ENCODE measurements at places on chromosomes 11 and 22.

DNA sequence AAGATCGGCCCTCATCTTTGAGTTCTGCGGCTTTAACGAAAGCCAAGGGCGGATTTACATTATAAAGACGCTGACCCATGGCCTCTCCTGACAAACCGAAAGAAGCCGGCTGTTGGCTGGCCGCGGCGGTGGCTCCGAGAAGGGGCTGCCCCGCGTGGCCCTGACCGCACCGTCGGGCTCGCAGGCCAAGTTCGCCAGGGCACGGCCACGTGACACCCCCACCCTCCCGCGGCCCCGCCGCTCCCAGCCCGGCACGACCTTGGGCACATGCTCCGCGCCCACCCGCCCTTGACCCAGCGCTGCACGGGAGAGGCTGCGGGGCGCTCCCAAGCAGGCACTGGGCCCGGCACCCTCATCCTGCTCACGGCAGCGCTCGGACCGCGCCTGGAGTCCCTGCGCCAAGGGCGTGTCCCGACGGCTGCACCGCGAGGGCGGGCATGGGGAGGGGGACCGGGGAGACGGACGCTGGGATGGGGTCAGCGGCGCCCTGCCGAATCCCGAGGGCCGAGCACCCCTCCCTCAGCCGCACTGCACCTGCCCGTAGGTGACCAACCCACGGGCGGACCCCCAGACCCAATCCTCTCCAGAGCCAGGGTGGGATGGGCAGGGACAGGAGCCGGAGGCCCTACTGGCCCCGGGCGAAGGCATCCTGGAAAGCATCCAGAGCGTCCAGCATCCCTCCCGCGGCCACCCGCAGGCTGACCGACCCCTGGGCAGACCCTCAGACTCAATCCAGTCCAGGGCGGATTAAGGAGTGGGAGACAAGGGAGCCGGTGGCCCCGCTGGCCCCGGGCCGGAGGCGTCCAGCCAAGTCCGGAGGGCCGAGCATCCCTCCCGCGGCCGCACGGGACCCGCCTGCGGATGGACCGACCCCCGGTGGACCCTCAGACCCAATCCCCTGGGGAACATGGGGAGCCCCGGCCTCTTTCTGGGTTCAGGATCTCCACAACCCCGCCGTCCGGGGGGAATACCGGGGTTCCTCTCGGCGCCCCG is 759 bp downstream of the CPT1A start:
- no peak for DNase-seq

- no peak for DNase-seq
Measured at GRCh38 chr11:76161261-76161961, 44.9 kb downstream of the WNT11 start.

GRCh38 chr11:36343436-36343835 is 47.3 kb downstream of the PRR5L start:
- DNase-seq = no peak

GRCh38 chr11:76049511-76049910 is 156.8 kb downstream of the WNT11 start:
- DNase-seq = no peak

GRCh38 chr22:45896964-45897538 is 79.9 kb downstream of the WNT7B start:
- DNase-seq = no peak

DNA sequence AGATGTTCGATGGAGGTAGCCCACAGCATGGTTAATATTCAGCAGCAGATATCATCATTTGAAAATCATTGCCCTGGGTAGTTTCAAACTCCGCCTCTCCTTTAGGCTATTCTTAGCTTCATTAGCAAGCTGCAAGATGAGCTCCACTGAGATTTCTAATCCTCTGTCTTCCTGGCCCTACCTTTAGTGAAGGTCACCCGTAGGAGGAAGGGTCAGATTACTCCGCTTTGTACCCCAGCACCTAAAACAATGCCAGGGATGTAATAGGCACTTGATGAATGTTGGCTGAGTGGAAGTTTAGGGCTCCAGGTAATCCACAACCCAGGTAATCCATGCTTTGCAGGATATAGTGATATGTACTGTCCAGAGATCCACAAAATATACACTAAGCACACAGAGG is 260.1 kb upstream of the MTNR1B start:
- DNase-seq = no peak

DNA sequence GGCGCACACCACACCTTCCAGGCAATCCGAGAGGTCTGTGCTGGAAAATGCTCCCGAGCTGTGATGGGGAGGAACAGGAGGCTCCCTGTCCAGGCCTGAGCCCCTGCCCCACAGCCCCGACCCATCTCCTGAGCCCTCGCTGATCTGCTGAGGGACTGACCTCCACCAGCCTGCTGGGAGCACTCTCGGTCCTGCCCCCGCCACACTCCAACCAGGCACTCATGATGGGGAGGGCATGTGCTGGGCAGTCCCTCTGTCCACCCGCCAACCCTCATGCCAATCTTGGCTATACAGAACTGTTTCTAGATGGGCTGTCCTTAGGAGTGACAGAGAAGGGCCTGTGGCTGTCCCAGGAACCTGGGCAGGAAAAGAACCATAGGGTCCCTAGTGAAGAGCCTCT is 70.8 kb downstream of the TRMU start:
- DNase-seq = no peak

DNA sequence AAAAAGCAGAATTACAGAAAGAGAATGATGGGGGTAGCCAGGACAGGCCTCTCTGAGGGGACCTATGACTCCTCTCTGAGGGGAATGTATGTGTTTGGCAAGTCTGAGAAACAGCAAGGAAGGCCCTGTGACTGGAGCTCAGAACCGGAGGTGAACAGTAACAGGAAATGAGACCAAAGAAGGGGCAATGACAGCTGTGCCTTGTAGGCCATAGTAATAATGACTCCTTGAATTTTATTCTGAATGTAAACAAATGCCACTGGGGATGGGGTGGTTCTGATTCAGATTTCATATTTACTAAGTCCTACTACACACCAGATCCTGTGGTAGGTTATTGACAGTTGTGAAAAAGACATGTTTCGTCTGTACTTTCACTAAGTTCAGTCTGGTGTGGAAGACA is 52.8 kb upstream of the APOA1 start:
- peak; percentile 19 for DNase-seq

DNA sequence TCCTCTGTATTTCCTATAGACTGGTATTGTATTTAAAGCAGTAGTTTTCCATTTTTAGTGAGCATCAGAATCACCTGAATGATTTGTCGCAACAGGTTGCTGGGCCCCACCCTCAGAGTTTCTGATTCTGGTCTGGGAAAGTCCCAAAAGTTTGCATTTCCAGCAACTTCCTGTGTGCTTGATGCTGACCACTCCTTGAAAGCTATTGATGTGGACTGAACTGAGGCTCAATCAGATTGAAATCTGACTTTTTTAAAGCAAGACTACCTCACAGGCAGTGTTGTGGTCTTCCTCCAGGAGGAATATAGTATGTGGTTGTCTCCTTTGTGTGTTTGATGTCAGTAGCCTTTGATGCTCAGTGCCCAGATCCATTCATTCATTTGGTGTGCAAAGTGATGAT is 17.2 kb upstream of the MPZL2 start:
- no peak for DNase-seq

DNA sequence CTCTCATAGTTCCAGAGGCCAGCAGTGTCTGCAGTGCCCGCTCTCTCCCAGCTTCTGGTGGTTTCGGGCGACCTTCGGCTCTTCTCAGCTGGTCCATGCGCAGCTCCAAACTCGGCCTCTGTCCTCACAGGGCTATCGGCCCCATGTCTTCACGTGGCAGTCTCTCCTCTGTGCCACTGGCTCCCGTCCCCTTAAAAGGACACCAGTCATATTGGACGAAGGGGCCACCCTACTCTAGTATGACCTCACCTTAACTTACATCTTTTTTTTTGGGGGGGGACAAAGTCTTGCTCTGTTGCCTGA is 13.8 kb downstream of the LTO1 start:
- DNase-seq = no peak

DNA sequence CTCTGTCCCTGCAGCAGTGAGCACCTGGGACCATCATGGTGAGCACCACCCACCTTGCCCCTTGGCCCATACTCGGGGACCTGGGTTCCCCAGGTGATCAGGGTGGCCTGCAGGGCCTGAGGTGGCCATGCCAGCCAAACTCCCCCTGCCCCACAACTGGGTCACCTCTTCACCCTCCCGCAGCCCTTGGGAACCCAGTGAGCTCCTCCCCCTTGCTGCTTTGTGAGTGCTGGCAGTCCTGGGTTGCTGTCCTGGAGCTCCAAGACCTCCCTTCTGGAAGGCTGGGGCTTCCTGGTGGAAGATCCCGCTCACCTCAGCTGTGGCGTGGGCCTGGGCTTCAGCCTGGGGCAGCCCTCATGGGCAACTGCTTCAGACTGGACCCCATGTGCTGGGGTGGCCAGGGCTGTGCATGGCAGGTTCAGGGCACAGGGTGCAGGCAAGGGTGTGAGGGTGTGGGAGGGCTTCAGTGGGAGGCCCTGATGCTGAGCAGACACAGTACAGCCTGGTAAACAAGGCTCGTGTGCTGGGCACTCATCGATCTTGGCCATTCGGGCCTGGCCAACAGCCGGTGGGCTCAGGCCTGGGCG is 57.6 kb downstream of the RTN4R start:
- DNase-seq = no peak

- no peak for DNase-seq
Measured at GRCh38 chr11:72602250-72602904, 71.8 kb downstream of the PDE2A start.

GRCh38 chr11:32226480-32226879 is 135.6 kb downstream of the RCN1 start:
- no peak for DNase-seq

DNA sequence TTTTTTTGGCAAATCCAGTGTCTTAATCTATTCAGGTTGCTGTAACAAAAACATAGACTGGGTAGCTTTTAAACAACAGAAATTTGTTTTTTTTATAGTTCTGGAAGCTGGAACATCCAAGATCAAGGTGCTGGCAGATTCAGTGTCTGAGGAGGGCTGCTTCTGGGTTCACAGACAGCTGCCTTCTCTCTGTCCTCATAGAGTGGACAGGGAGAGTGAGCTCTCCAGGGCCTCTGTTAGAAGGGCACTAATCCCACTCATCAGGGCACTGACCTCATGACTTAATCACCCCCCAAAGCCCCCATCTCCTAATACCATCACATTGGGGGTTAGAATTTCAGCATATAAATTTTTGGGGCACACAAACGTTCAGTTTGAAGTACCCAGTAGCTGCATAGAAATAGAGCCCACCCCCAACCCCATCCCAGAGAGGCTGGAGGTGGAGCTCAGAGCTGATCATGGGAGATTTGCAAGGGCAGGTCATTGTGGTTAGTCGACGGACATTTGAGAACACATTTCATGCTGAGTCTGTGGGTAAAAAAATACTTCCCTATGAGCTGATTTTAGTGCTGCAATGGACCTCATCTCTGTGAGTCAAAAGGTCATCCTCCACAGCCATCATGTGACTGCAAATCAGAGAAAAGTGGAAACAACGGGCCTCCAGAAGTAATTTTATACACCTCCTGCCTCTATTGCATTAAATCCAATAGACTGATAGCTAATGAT is 203.1 kb upstream of the CADM1 start:
- no peak for DNase-seq

DNA sequence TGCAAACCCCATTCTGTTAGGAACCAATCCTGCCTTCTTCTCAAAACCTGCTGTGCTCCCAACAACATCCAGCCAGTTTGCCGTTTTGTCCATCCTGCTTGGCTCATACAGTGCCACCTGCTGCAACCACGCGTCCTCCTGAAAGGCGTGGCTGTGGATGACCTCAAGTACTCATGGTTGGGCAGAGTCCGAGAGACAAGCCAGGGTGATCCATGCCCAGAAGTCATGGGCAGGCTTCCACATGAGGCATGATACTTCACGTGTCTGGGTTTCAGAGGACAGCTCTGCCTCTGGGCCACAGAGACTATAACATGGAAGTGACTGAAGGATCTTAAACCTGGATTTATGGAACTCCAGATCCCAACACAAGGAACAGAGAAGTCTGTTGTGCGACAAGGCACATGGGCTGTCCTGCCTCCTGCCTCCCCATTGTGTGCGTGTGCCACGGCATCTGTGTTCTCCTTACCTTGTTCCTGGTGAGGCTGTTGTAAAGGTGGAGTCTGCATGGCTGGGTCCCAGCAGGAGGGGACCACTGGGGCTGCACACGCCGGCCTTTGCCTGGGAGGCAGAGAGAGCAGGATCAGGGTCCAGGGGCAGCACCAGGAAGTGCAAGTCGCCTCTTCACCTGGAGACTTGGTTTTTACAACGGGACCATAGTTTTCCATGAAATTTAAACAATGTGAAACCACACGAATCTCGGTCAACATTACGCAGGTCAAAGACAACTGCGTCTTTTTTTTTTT is 15.4 kb downstream of the CARS1 start:
- DNase-seq = no peak

DNA sequence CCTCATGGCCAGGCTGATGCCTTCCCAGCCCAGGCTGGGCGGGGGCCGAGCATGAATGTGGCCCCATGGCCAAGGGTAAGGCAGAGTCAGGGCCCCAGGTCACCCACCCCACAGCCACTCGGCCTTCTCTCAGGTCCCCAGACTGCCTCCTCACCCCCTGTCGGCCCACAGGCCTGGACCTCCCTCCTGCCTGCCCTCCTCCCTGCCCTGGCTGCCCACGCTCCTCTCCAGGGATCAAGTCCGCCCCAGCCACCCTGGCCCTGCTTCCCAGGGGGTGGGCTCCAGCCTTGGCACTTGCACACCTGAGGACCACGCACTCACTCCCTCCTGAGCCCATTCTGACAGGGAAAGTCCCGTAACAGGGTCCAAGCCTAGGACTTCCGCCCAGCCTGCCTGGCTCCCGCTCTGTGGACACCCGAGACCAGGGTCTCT is 37.8 kb upstream of the TH start:
- no peak for DNase-seq

GRCh38 chr11:126403658-126404057 is 48.2 kb downstream of the ST3GAL4 start:
- DNase-seq = no peak

DNA sequence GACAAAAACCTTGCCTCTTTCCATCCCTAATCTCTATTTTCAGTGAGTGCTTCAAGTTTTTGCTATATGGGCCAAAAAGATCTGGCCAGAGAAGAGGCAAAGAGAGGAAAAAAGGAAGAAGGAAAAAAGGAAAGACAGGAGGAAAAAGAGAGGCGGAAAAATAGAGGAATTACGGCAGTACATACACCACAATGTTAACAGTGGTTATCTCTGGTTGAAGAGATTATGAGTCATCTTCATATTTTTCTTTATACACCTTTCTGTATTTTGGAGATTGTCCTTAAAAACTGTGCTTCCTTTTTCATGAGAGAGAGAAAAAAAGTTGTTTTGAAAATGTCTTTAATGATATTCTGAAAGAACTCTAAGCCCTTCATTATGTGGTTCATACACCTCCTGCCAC is 133.7 kb downstream of the SBF2 start:
- no peak for DNase-seq

- DNase-seq = no peak
Measured at GRCh38 chr22:25030636-25031035, 78.1 kb downstream of the KIAA1671 start.

GRCh38 chr22:39444247-39444800 is 12.5 kb upstream of the MGAT3 start:
- DNase-seq = no peak

DNA sequence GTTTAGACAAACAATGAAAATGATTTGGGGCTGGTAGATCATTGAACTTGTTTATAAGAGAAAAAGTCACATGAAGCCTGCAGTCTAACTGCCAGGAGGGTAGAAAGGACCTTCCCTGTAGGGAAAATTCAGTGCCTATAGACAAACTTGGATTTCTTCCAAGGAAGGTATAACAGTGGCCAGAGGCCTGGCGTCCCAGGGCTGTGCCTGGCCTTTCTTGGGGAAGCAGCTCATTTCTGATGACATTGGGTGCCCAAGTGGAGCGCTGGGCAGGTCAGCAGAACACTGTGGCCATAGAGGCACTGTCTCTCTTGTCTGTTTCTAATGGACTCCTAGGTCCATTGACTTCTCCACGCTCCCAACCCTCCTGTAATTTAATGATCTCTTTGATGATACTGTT is 6.6 kb upstream of the FXYD6 start:
- no peak for DNase-seq

GRCh38 chr11:46675288-46675851 is 25.0 kb downstream of the ARHGAP1 start:
- DNase-seq = no peak

Measured in activated gamma-delta T cell treated with Interleukin-2 at 50 U/mL for 16 hours (primary cell).